ENCODE measurements at places on chromosomes 11 and 22. TPM values are rescaled to one million over a fixed set of nuclear protein-coding genes. Genes with fewer than 3 reads are reported as not detected.

DNA sequence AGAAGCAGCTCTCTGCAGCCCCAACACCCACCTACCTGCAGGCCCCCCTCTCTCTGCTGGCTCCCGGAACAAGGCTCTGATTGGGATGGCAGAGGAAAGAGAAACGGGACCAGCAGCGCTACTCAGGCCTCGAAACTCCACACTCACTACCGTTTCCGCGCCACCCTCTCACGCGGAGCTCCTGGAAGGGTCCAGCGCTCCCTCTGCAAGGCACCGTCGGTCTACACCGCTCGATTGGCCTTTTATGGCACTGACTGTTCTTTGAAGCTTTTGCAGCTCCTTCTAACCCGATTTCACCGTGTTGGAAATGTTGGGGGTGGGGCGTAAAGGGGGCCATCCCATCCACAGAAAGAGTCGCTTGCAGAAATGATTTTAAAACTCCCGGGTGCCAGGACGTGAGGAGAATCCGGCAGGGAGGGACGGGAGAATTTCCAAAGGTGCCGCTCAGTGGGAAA lies 323 bp upstream of the PANX1 start:
- no peak for DNase-seq

DNA sequence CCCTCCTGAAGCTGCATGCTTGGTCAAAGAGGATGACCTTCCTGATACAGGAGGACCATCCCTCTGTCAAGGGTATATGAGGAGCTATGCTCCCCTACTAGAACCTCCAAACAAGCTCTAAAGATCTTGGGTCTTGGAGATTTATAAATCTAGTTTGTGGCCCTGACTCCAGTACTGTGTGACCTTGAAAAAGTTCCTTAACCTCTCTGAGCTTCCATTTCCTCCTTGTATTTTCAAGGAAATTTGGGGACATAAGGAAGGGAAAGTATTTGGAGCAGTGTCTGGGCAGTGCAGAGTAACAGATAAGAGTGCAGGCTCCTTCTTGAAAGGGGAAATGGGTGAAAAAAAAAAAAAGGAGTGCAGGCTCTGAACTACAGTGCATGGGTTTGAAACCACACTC lies 45.9 kb downstream of the CHRDL2 start:
- no peak for DNase-seq

Gene ARRB1
- 15.3 TPM for total RNA-seq

Gene POTEH
- 0.29 TPM for total RNA-seq

DNA sequence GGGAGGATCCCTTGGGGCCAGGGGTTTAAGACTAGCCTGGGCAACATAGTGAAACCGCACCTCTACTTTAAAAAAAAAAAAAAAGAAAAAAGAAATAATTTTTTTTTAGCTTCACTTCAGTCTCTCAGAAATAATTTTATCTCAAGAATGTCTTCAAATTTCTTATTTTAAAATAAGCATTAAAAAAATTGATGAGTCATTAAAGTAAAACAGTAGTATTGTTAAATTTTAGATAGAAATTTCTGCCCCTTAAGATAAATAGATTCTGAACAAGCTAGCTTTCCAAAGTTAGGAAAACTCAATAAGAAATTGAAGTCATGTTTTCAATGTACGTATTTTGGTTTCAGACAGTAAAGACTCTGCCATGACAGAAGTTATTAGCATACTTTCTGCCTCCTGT lies 7.7 kb upstream of the PACS1 start:
- DNase-seq, result no peak

GRCh38 chr22:20424932-20425565 lies 12.6 kb downstream of the SCARF2 start:
- no peak for DNase-seq

DNA sequence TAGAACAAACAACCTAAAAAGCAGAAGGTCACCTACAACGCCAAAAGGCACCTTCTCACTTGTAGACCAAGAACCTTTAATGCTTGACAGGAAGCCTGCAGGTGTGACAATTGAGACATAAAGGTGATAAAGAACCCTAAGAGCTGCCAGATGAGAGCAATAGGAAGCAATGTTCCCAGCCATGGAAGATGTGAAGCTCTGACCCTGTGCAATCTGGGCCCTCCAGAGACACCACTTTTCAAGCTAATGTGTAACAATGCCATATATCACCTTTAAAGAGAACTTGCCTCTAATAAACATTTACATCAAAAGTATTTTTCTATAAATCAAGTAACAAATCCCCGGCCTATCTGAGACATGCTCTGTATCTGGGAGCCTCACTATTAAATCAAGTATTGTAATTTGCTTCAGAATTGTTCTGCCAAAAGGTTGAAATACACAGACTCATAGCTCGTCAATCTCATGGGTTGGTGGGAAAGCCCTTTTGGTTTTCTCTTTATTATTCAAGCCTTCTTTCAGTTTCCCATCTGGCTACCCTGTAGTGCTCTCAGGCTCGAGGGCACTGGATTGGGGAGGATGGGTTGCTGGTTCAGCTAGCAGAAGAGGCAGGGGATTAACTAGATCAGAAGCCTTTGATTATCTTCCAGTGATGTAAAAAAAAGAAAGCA lies 368.9 kb downstream of the BUD13 start:
- DNase-seq, result no peak

GRCh38 chr11:12827929-12828812 lies 153.9 kb downstream of the TEAD1 start:
- peak; percentile 83 for DNase-seq

DNA sequence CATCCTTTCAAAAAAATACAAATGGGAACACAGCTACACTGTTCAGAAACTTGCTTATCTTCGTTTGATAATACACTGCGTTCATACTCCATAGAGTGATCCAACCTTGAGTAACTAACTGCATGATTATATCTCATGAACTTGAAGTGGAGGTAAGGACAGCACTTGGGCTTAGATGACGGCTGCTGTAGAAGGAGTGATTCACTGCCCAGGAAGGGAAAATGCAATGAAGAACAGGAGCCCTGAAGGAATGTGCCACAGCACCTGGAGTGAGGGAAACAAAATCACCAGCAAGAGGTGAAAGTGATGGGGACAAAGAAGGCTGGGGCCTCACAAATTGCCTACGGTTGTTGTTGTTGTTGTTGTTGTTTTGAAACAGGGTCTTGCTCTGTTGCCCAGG lies 44.1 kb upstream of the SC5D start:
- DNase-seq, result no peak

GRCh38 chr11:78349624-78350023 lies 68.0 kb downstream of the GAB2 start:
- no peak for DNase-seq

Gene EFEMP2
- 8.4 TPM for total RNA-seq

DNA sequence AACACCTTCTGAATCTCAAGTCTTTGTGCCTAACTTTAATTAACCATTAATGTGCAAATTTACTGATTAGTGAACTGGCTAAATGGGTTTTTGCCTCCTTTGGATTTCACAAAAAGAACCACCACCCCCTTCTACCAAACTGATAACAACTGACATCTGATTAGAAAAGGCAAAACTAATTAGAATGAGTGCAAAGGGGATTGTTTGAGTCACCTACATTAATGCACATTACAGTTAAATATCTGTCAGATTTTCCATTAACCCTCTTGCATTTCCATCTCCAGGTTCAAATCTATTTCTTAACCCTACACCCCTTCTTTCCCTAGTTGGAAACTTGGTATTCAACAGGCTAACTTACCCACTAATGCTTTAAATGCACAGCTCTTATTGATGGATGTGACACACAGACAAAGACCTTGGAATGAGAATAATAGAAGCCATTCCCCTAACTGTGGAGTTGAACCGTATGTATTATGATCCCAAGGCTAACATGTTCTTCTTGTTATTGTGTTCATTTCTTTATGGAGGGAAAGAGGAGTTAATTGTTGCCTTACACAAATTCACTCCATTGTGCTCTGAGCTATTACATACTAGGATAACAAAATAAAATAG lies 161.5 kb upstream of the MTMR2 start:
- no peak for DNase-seq

Gene LMO2
- 0.12 TPM for total RNA-seq
